Stimulated activated CD8-positive, alpha-beta memory T cell treated with anti-CD3 and anti-CD28 coated beads, Interleukin-4, amount 100 ng/mL, for 4 hours (primary cell): ENCODE measurements at places on chromosomes 1 and 21.

DNA sequence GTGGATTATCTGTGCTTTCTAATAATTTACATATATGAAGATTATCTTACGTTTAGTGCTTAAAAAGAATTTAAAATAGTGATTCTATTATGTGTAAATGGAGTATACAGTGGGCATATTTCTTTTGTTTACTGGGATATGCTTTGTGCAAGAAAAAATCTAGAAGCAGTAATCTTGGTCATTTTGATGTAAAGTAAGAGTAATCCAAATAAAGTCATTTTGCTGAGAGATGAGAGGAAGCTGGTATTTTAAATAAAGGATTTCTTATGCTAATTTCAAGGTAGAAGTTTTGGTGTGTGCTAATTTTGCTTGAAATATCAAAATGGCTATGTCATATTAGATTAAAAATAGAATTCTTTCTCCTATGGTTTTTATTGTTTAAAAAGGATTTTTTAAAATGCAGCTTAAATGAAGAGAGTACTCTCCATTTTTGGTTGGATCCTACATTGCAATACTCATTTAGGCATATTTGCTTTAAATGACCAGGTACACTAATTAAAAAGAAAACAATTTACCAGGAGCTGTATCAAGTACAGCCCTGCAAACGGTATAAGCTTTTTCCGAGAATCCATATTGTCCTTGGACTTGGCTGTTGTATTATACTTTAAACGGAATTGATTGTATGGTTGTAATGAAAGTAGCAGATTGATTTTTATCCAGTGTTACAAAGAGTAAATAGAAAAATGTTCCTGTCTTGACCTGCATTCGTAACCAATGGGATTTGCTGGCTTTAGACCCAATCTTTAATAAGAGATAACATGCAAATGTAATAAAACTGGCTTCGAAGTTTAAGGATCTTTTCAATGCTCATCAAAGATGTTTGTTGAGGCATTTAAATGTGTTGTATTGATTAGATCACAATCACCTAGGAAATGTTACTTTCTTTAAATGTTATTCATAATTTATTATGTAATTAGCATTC lies 574.7 kb downstream of the USP25 start:
- DNase-seq: no peak

- DNase-seq: no peak
Observed at GRCh38 chr1:214074477-214074876, 86.7 kb downstream of the PROX1 start.

- DNase-seq: no peak
Observed at GRCh38 chr21:46025113-46025770, 43.7 kb downstream of the COL6A1 start.

GRCh38 chr1:110060034-110060661 lies 10.3 kb downstream of the ALX3 start:
- DNase-seq: peak; percentile 43

GRCh38 chr1:1023700-1024099 lies 3.8 kb downstream of the AGRN start:
- DNase-seq: no peak
